ENCODE measurements at places on chromosomes 5 and 9. TPM values are rescaled to one million over a fixed set of nuclear protein-coding genes. Genes with fewer than 3 reads are reported as not detected.

GRCh38 chr5:135211791-135212190 is 177.8 kb upstream of the PITX1 start:
- DNase-seq: no peak

- no peak for DNase-seq
Observed at GRCh38 chr5:38607930-38608564, 51.6 kb upstream of the LIFR start.

GRCh38 chr9:70069704-70070103 is 26.1 kb downstream of the MAMDC2 start:
- no peak for DNase-seq

Gene PCDHGA8
- 0.57 TPM for polyA plus RNA-seq

- no peak for DNase-seq
Observed at GRCh38 chr9:133260334-133261102, 14.5 kb downstream of the ABO start.

Gene PRR7
- polyA plus RNA-seq: 1.2 TPM

DNA sequence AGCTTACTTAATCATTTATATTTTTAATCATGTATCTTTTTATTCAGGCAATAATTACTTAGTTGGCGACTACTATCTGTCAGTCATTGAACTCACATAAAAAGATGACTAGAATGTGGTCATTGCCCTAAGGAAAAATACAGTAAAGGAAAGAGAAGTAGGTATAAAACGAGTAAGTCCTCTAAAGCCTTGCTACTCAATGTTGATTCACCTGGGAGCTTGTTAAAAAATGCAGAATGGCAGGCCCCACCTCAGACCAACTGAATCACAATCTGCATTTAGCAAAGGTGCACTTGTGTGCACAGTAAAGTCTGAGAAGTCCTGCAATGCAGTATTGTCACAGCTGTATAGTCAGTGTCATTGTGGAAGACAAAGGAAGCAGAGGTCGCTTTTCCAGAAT is 592.4 kb downstream of the CSNK1G3 start:
- DNase-seq: no peak

Gene LCN9
- polyA plus RNA-seq: not detected

GRCh38 chr5:74619308-74619707 is 21.2 kb downstream of the ENC1 start:
- no peak for DNase-seq

Gene SPATA6L
- 0.45 TPM for polyA plus RNA-seq

Gene ICE1
- polyA plus RNA-seq: 27.1 TPM

- DNase-seq: no peak
Observed at GRCh38 chr5:129921204-129921603, 16.9 kb downstream of the CHSY3 start.

- no peak for DNase-seq
Observed at GRCh38 chr9:6876195-6876894, 118.6 kb downstream of the KDM4C start.

Gene PIP5K1B
- polyA plus RNA-seq: 1.5 TPM

- no peak for DNase-seq
Observed at GRCh38 chr5:127375124-127375523, 84.5 kb downstream of the MEGF10 start.

GRCh38 chr9:129289131-129289731 is 111.2 kb upstream of the IER5L start:
- no peak for DNase-seq

DNA sequence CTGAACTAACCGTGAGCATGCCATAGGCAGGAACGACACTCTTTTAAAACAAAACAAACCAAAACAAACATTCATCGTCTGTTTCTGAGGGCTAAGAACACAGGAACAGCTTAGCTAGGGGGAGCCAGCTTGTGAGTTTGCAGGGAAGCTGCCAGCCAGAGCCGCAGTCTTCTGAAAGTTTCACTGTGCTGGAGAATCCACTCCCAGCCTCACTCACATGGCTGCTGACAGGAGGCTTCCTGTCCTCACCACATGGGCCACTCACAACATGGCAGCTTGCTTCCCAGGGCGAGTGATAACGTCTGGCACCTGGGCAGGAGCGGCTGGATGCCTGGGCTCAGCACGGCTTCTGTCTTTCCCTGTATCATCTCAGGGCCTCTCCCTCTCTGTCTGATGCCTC is 275.2 kb downstream of the MSX2 start:
- no peak for DNase-seq

Gene SLC25A2
- not detected for polyA plus RNA-seq

Gene BTNL3
- not detected for polyA plus RNA-seq

DNA sequence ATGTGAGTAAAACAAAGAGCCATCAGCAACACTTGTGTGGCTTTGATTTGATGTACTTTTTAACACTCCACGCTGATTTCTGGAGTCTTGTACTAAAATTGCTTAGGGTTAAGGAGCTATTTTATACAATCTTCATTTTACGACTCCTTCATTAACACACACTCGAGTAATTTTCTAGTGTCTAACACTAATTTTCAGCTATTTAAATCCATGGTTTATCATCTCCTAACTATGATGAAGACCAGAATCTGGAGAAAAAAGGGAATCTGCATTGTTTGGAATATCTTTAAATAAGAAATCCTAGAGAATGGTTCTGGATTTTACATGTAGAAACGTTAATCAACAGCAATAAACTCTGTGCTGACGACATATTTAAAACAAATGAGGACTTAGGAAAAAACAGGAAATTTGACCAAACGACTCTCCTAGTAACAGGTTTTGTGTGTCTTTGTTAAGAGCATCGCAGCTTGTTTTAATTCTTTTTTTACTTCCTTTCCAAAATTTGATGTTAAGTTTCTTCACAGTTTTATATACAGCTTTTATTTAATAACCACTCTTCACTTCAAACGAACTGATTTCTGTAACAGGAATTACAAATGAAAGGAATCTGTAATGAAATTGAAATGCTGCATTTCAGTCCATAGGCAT is 138.5 kb downstream of the AOPEP start:
- DNase-seq: no peak

DNA sequence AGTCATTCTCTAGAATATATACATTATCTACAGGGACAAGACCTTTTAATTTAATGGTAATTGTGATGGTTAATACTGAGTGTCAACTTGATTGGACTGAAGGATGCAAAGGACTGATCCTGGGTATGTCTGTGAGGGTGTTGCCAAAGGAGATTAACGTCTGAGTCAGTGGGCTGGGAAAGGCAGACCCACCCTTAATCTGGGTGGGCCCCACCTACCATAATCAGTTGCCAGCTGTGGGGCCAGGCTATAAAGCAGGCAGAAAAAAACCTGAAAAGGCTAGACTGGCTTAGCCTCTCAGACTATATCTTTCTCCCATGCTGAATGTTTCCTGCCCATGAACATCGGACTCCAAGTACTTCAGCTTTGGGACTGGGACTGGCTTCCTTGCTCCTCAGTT is 112.2 kb upstream of the SMC2 start:
- DNase-seq: no peak

Gene MUSK
- 14.6 TPM for polyA plus RNA-seq

DNA sequence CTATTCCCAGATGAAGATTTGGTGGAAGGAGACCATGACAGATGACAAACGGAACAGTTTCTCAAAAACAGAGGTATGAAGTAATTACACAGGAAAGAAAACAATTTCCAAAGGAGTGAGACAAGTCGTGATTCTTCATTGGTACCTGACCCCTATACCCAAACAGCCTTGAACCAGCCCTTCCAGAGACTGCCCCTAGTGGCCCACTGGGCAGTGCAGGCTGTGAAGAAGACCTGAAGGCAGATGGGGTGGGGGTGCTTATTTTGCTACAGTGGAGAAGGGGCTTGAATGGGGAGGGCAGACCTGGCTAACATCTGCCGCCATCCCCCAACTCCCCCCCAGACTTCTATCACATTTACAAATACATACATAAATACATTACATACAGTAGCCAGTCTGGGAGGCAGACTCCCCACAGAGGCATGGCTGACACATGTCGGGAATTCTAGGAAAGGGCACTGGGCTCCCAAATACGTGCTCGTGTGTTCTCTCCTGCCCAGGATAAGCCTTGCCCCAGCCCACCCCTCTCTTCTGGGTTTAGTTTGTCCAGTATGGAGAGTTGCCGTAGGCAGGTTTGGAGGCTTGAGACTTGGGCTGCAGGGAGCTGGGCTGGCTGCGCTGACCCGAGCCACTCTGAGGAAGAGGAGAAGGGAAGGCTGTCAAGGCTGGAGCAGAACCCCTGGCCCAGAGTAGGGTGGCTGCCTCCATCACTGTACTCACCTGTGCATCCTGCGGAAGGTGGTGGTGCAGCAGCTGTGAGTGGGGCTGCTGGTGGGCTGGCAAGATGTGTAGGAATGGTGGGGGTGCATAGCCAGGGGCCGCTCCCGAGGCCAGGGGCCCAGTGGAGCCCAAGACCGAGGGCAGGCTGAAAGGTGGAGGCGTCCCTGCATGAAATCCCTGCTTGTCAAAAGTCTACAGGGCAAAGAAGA is 105.3 kb downstream of the UBE2R2 start:
- no peak for DNase-seq

All from muscle of back (tissue), 13 donors.